Vagina (tissue), 2 donors: ENCODE measurements at places on chromosomes 12 and 14.

DNA sequence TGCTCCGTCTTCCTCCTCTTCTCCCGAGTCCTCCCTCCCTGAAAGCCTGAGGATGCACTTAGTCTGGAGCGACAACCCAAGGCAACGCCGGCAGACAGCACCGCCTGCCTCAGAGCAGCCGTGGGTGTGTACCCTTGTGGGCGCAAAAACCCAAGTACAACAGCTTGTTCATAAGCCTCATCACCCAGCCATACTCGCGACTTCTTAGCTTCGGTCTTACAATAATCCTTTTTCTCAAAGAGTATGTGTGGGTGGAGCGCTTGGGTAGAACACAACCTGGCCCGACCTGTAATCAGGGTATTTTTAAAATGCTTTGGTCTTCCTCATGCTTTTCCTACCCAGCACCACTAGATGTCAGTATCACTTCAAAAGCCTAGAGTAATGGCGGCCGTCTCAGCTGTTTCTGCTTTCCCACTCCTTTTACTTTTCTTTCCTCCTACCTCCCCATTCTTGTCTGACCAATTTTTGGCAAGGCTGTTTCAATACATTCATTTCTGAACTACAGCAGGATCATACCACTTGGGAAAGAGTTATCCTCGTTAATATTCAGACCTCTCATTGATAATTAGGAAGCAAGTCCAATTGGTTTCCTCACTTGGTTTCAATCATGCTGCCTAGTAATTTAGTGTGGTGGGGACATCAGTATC lies 198.9 kb downstream of the EPS8 start:
- H3K36me3 ChIP-seq, result no peaks in the 10 kb centered on the region
- no peaks in the 10 kb centered on the region for H3K27me3 ChIP-seq
- DNase-seq, result no peak
- H3K4me1 ChIP-seq, result peaks cover 4% of the 10 kb centered on the region
- peak overlapping the region; percentile 22 for H3K4me3 ChIP-seq
- peak overlapping the region; percentile 5 for H3K27ac ChIP-seq

DNA sequence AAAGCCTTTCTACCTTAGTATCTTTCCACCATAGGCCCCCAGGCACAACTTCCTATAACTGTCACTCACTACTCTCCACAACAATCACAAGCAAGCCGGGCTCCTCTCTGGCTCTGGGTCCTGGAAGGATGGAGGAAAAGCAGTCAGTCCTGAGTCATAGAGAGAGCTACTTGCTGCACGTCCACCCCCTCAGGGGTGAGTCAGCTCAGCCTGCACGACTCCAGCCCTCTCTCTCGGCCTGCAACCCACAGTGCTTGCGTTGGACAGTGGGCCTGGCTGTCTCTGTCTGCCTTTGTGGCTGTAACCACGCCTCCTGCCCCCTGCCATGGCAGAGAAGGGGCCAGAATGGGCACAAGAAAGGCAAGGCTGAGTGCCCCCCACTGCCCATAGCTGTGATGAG lies 154.1 kb upstream of the FKBP4 start:
- DNase-seq, result no peak
- H3K4me3 ChIP-seq, result no peak overlapping the region
- peak overlapping the region; percentile 79 for H3K27ac ChIP-seq
- peaks cover 20% of the 10 kb centered on the region for H3K4me1 ChIP-seq
- H3K27me3 ChIP-seq, result no peaks in the 10 kb centered on the region
- H3K36me3 ChIP-seq, result no peaks in the 10 kb centered on the region

DNA sequence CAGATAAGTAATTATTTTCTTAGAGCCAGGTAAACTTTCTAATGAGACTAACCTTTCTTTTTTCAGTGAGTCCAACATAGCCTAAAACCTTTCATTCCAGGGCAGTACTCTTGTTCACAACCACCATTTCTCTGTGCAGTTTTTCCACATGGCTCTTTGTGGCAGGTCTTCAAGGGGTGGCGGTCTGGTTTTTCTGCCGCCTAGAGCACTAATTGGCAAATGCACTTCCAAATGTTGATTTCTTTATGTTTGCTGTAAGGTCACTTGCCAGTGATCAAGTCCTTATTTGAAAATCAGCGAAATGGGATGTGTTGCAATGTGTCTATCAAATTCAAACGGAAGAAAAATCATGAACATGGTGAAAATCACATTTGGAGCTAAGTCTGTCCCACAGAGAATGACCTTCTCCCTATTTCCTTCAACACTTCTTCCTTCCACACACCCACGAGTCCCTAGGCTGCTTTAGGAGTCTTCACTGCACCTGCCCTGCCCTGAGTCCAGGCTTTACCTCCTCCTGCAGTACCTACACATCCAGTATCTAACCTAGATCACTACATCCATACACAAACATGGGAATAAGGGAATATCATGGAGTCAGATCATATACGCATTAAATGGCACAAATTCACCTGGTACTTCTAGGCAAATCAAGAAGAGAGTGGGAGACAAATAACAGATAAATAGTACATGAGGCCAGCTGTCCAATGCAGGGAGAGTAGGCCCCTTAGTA lies 1.9 kb downstream of the SRGAP1 start:
- peak overlapping the region; percentile 74 for H3K4me3 ChIP-seq
- H3K4me1 ChIP-seq, result peaks cover 13% of the 10 kb centered on the region
- no peaks in the 10 kb centered on the region for H3K27me3 ChIP-seq

DNA sequence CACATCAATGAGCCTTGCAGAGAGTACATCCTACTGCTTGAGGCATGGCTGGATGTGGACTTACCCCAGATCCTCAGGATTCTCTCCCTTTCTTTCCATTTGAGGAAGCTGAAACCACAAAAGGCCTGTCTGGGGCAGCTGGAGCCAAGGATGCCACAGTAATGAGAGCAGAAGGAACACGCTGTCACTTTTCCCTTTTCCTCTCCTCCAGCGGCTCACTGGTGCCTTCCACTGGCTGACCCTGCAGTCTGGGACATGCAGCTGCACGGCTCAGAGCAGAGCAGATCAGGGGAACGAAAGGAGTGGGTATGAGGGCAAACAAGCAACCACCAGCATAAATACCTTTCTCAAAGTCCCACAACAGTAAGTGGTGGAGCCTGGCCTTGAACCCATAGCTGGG lies 78.2 kb downstream of the GAS2L3 start:
- no peaks in the 10 kb centered on the region for H3K4me1 ChIP-seq
- DNase-seq, result no peak
- H3K36me3 ChIP-seq, result no peaks in the 10 kb centered on the region
- no peak overlapping the region for H3K4me3 ChIP-seq
- H3K27me3 ChIP-seq, result no peaks in the 10 kb centered on the region

DNA sequence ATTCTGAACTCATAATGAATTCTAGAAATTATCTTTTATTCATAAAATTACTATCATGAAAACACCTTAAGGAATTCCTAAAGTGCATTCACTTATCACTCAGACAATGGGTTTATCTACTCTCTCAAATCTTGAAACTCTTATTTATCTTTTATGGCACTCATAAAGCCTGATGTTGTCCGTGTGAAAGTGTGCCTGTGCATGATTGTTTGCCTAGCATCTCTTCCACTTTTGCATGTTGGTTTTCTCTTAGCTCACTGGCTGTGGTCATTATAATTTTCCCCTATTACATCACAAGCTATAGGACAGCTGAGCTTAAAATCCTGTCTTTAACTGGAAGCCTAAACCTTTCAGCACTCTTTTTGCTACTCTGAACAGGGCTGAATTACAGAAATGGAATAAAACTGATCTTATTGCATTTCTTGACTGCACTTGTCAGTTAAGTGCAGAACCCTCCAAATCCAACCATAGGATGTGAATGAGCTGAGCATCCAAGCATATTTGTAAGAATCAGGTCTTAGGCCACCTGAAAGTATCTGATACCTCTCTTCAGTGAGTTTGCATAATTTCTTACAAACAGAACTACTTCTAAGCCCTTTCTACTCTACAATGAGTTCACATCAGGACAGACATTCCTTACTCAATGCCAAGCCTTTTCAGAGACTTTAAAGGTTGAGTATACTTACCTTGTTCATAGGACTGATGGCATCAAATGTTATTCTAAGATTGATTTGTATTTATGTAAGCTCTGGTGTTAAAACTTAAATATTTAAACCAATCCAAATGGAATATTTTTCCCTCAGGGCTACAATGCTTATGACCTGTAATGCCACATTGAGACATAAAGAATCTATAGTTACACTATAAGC lies 221.2 kb upstream of the KITLG start:
- H3K27me3 ChIP-seq, result no peaks in the 10 kb centered on the region
- H3K27ac ChIP-seq, result no peak overlapping the region
- no peaks in the 10 kb centered on the region for H3K36me3 ChIP-seq
- H3K4me1 ChIP-seq, result peaks cover 9% of the 10 kb centered on the region
- no peak for DNase-seq

GRCh38 chr14:41986083-41986645 lies 379.5 kb downstream of the LRFN5 start:
- no peaks in the 10 kb centered on the region for H3K36me3 ChIP-seq
- H3K27me3 ChIP-seq, result no peaks in the 10 kb centered on the region
- H3K27ac ChIP-seq, result no peak overlapping the region

GRCh38 chr14:58713677-58714076 lies 75.9 kb downstream of the DACT1 start:
- peaks cover 10% of the 10 kb centered on the region for H3K4me1 ChIP-seq
- H3K36me3 ChIP-seq, result no peaks in the 10 kb centered on the region
- no peaks in the 10 kb centered on the region for H3K27me3 ChIP-seq
- no peak overlapping the region for H3K27ac ChIP-seq
- no peak for DNase-seq

- H3K4me3 ChIP-seq, result no peak overlapping the region
- H3K27me3 ChIP-seq, result no peaks in the 10 kb centered on the region
- DNase-seq, result no peak
- no peaks in the 10 kb centered on the region for H3K4me1 ChIP-seq
- no peaks in the 10 kb centered on the region for H3K36me3 ChIP-seq
These were observed 101.0 kb upstream of the PRMT8 start for GRCh38 chr12:3389986-3390385.

DNA sequence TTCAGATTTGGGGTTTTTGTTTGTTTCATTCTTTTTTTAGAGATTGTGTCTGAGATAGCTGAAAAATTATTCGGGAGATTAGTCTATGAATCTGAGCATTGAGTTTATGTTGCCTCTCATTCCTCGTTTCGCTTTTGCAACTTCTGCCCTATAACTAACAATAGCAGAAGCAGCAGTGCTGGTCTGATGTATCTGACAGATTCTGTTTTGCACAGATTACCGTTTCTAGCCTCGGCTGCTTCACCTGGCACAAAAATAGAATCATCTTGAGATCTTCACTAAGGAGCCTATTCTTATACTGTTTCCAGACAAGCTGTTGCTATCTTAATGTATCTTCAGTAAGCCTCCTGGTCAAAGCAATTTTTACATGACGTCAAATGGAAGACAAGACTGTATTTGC lies 29.2 kb downstream of the KCNJ8 start:
- no peak for DNase-seq
- no peak overlapping the region for H3K4me3 ChIP-seq
- no peaks in the 10 kb centered on the region for H3K4me1 ChIP-seq
- H3K36me3 ChIP-seq, result no peaks in the 10 kb centered on the region

GRCh38 chr12:2583091-2583497 lies 211.7 kb upstream of the FKBP4 start:
- H3K4me3 ChIP-seq, result peak overlapping the region; percentile 6
- H3K27ac ChIP-seq, result no peak overlapping the region
- H3K4me1 ChIP-seq, result peaks cover 13% of the 10 kb centered on the region

- no peak for DNase-seq
- no peaks in the 10 kb centered on the region for H3K27me3 ChIP-seq
- no peak overlapping the region for H3K4me3 ChIP-seq
- no peak overlapping the region for H3K27ac ChIP-seq
- H3K4me1 ChIP-seq, result peaks cover 31% of the 10 kb centered on the region
These were observed 24.9 kb downstream of the TCP11L2 start for GRCh38 chr12:106327309-106327869.

DNA sequence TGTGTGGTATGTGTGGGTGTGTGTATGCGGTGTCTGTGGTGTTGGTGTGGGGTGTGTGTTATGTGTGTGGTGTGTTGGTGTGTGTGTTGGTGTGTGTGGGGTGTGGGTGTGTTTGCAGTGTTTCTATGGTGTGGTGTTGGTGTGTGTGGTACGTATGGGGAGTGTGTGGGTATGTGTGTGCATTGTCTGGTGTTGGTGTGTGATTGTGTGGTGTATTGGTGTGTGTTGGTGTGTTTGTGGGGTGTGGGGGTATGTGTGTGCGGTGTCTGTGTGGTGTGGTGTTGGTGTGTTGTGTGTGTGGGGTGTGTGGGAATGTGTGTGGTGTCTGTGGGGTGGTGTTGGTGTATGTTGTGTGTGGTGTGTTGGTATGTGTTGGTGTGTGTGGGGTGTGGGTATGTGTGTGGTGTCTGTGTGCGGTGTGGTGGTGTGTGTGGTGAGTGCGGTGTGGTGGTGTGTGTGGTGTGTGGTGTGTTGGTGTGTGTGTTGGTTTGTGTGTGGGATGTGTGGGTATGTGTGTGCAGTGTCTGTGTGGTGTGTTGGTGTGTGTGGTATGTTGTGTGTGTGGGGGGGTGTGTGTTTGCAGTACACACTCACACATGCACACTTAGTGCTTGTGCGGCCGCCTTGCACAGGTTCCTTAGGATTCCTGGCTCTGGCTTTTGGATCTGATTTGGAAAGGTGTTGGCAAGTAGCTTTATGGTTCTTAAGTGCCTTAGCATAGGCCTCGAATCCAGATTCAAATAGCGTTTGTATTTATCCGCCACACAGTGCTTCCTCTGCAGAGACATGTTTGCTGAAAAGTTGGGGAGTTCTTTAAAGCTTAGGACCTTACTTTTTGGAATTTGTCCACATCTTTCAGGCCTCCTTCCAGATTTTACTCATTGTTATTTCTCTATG lies 16.4 kb downstream of the MLXIP start:
- H3K36me3 ChIP-seq, result no peaks in the 10 kb centered on the region
- H3K4me1 ChIP-seq, result peaks cover 85% of the 10 kb centered on the region
- no peak for DNase-seq
- no peak overlapping the region for H3K27ac ChIP-seq

- DNase-seq, result no peak
- no peaks in the 10 kb centered on the region for H3K27me3 ChIP-seq
- H3K36me3 ChIP-seq, result no peaks in the 10 kb centered on the region
These were observed 50.1 kb downstream of the CCDC88C start for GRCh38 chr14:91367173-91368171.

- no peak for DNase-seq
- peak overlapping the region; percentile 99 for H3K4me3 ChIP-seq
- H3K27me3 ChIP-seq, result no peaks in the 10 kb centered on the region
- peaks cover 26% of the 10 kb centered on the region for H3K4me1 ChIP-seq
- peak overlapping the region; percentile 97 for H3K27ac ChIP-seq
- no peaks in the 10 kb centered on the region for H3K36me3 ChIP-seq
These were observed 603 bp downstream of the PABPN1 start for GRCh38 chr14:23321572-23322547.

GRCh38 chr12:7042842-7043241 lies 17.7 kb upstream of the C1S start:
- no peak for DNase-seq
- H3K27ac ChIP-seq, result no peak overlapping the region
- H3K27me3 ChIP-seq, result no peaks in the 10 kb centered on the region
- no peaks in the 10 kb centered on the region for H3K4me1 ChIP-seq

- no peak for DNase-seq
- H3K4me1 ChIP-seq, result peaks cover 4% of the 10 kb centered on the region
- H3K27me3 ChIP-seq, result no peaks in the 10 kb centered on the region
- no peak overlapping the region for H3K4me3 ChIP-seq
- H3K36me3 ChIP-seq, result no peaks in the 10 kb centered on the region
These were observed 9.7 kb downstream of the TUBA1C start for GRCh38 chr12:49274396-49275069.
